ENCODE measurements at places on chromosomes 3 and 15. TPM values are rescaled to one million over a fixed set of nuclear protein-coding genes. Genes with fewer than 3 reads are reported as not detected.

DNA sequence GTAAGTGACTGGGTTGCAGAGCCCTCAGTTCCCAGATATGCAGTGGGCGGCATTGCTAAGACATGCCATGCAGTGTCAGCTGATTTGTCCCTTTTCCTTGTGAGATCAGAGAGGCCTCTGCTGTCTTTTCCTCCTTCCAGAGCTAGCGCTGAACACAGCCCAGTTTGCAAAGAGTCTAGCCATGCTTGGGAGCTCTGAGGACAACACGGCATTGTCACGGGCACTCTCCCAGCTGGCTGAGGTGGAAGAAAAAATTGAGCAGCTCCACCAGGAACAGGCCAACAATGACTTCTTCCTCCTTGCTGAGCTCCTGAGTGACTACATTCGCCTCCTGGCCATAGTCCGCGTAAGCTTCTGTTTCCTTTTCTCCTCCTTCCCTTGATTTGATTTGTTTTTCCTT lies 20.0 kb upstream of the SNX22 start:
- no peaks in the 10 kb centered on the region for H3K4me1 ChIP-seq
- no peak overlapping the region for H3K4me3 ChIP-seq
- H3K27ac ChIP-seq = no peak overlapping the region
- peaks cover 6% of the 10 kb centered on the region for H3K36me3 ChIP-seq
- no peak for DNase-seq
- H3K27me3 ChIP-seq = no peaks in the 10 kb centered on the region

B3GNT5 gene
- polyA plus RNA-seq = 12.5 TPM

GRCh38 chr3:98726084-98726483 lies 37.1 kb upstream of the ST3GAL6 start:
- no peak overlapping the region for H3K27ac ChIP-seq
- H3K4me1 ChIP-seq = no peaks in the 10 kb centered on the region

DNA sequence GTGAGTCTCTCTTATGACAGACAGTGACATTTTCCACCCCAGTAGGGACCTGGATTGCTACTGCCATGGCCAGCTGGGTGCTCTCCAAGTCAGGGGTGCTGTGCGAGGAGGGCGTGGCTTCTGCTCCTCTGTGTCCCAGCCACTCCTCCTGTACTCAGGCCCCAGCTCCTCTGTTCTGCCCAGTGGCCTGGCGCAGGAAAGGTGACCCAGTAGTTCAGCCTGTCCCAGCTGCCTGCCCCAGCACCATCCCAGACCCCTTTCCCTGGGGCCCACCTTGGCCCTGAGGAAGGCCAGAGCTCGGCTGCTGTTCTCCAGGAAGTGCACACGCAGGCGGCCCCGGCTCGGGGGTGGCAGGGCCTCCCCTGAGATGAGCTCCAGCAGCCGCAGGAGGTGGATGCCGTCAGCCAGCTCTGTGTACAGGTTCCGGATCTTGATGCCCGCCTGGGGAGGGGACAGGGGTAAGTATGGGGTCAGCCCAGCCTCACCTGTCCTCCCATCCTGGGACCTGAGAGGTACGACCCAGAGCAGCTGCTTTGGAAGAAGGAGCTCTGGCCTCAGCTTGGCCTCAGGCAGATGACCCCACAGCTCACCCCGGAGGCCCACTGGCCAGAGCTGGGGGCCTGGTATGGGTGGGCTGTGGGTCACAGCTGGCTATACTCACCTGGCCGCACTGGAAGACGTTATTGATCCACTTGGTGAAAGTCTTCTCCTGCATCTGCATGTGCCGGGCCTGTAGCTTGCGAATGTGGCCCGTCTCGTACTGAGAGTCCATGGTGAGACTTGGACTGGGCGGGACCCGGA lies 1.0 kb downstream of the SPTBN5 start:
- no peak overlapping the region for H3K4me3 ChIP-seq
- H3K36me3 ChIP-seq = no peaks in the 10 kb centered on the region
- DNase-seq = no peak
- no peaks in the 10 kb centered on the region for H3K4me1 ChIP-seq

- H3K27ac ChIP-seq = no peak overlapping the region
- H3K4me1 ChIP-seq = no peaks in the 10 kb centered on the region
- peak overlapping the region; percentile 68 for H3K4me3 ChIP-seq
Observed at GRCh38 chr3:171459137-171459941, 866 bp downstream of the TNIK start.

- no peaks in the 10 kb centered on the region for H3K27me3 ChIP-seq
- no peaks in the 10 kb centered on the region for H3K36me3 ChIP-seq
- no peaks in the 10 kb centered on the region for H3K4me1 ChIP-seq
- H3K27ac ChIP-seq = no peak overlapping the region
Observed at GRCh38 chr3:46408853-46409252, 1.8 kb downstream of the CCRL2 start.

GRCh38 chr3:24197809-24198208 lies 252.7 kb downstream of the NR1D2 start:
- DNase-seq = no peak
- no peak overlapping the region for H3K27ac ChIP-seq
- no peaks in the 10 kb centered on the region for H3K36me3 ChIP-seq
- peaks cover 7% of the 10 kb centered on the region for H3K4me1 ChIP-seq
- H3K4me3 ChIP-seq = no peak overlapping the region

DNA sequence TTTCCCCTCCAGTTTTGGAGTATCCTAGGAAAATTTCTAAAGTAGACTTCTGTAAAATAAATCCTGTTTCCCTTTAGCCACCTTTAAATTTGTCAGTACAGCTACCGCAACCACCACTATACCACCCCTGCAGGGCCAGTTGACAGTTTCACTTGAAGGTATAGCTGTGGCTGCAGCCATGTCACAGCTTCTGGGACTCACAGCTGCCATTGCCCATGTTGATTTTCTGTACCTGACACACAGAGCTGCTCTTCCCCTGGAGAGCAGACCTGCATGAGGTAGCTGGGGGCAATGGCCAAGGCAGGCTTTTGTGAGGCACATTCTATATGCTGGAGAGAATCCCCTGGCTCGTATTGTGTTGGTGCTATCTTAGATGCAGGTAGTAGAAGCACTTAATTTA lies 345.4 kb downstream of the LRTM1 start:
- H3K27me3 ChIP-seq = no peaks in the 10 kb centered on the region
- no peak for DNase-seq

DNA sequence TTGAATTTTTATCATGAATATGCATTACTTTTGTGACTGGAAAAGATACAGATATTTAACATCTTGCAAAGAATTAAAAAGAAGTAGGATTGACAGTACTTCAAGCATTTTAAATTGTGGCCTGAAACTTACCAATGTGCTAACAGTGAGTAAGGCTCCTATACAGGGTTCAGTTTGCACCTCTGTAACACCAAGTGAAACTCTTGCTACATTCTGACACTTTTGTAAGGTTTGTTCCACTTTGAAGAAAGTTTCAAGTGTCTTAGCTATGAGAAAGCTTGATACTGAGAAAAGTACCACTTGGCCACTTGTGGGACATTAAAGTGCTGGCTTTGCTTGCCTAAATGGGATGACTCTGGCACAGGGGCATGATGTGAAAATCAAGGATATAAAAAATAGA lies 289.2 kb downstream of the CTNNB1 start:
- H3K4me1 ChIP-seq = no peaks in the 10 kb centered on the region
- H3K4me3 ChIP-seq = no peak overlapping the region
- DNase-seq = no peak
- no peaks in the 10 kb centered on the region for H3K36me3 ChIP-seq
- no peak overlapping the region for H3K27ac ChIP-seq

GRCh38 chr3:45496555-45496954 lies 98.0 kb upstream of the LIMD1 start:
- H3K27me3 ChIP-seq = no peaks in the 10 kb centered on the region
- no peak for DNase-seq
- H3K4me1 ChIP-seq = peaks cover 6% of the 10 kb centered on the region

- no peak for DNase-seq
- no peaks in the 10 kb centered on the region for H3K36me3 ChIP-seq
- no peak overlapping the region for H3K27ac ChIP-seq
- no peak overlapping the region for H3K4me3 ChIP-seq
Observed at GRCh38 chr15:71458089-71458660, 342.9 kb downstream of the THSD4 start.

GRCh38 chr3:73950865-73951558 lies 326.3 kb upstream of the PDZRN3 start:
- DNase-seq = no peak
- H3K4me3 ChIP-seq = no peak overlapping the region
- no peaks in the 10 kb centered on the region for H3K27me3 ChIP-seq

DNA sequence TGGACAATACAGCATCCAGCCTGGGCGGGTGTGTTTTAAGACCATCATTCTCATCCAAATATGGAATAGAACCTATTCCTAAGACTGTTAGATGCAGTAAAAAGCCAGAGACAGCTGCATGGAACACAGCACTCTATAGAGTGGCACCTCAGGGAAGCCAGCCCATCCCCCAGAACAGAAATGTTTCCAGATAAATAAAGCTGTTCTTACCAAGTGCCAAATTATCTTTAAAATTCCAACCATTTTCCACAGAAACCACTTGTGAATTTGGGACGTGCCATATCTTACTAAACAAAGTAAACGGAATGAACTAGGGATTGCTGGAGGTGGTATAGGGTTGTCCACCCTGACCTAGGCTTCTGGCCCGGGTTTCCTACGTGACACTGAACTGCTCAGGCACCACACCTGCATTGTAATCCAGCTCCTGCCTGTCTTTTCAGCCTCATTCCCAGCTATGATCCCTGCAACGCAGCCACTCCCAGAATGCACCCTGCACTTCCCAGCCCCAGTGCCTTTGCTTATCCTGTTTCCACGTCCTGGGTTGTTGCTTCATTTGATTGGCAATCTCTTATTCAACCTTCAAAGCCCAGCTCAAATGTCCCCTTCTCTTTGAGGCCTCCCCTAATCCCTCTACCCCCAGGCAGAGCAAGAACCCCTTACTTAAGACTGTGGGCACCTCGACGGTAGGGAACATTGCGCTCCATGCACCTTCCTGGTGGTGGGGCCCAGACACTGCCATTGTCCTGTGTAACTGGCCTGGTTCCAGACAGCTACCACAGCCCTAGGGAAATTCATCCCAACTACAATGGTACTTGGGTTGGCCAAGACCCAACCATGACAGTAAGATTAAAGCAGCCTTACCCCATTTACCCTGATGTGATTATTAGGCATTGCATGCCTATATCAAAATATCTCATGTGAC lies 100.2 kb downstream of the IQSEC1 start:
- no peak overlapping the region for H3K4me3 ChIP-seq
- H3K27me3 ChIP-seq = no peaks in the 10 kb centered on the region
- H3K4me1 ChIP-seq = no peaks in the 10 kb centered on the region
- DNase-seq = no peak

DNA sequence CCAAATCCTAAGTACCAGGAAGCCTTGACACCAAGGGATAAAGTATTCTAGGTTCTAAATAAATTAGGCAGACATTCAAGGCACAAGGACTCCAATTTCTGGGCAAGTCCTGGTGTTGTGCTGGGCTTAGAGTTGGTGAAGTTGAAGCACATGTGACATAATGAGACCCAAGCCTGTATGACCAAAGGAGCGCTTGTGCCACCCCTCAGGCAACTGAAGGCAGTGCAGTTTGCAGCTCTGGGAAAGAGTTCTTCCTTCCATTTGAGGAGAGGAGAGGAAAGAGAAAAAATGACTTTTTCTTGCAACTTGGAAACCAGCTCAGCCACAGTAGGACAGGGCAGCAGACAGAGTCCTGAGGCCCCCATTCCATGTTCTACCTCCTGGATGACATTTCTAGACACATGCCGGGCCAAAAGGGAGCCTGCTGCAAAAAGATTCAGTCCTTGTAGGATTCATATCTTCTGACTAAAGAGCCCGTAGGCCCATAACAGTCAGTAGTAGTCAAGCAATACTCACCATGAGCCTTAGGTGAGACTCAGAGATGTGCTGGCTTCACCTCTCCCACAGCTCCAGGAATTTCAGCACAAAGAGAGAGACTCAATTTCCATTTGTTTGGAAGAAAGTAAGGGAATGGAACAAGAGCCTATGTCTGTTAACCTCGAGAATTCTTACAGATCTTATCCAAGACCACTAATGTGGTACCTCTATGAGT lies 588.8 kb upstream of the BCHE start:
- H3K4me1 ChIP-seq = no peaks in the 10 kb centered on the region
- no peak for DNase-seq
- H3K4me3 ChIP-seq = no peak overlapping the region
- H3K27ac ChIP-seq = no peak overlapping the region
- no peaks in the 10 kb centered on the region for H3K36me3 ChIP-seq

LTK gene
- 0.38 TPM for polyA plus RNA-seq

DNA sequence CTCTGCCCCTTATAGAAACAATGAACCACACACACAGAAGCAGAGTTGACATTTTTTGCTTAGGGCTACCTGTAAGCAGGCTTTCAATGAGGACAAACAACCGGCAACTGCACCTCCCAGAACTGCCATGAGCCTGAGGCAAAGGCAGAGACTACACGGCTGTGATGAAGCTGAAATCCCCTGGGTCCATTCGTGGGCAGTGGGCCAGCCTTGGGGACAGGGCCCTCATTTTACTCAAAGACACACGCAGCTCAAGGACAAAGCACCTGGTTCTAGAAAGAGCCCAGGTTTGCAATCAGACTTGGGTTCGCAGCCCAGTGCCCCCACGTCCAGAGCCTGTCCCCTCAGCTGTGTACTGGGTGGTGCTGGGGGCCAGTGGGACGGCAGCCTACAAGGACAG lies 17.9 kb downstream of the FAM174B start:
- H3K27ac ChIP-seq = no peak overlapping the region
- H3K4me1 ChIP-seq = no peaks in the 10 kb centered on the region
- no peak overlapping the region for H3K4me3 ChIP-seq
- H3K27me3 ChIP-seq = no peaks in the 10 kb centered on the region
- DNase-seq = no peak

GRCh38 chr3:132232231-132232792 lies 84.9 kb upstream of the ACP3 start:
- DNase-seq = no peak
- peaks cover 2% of the 10 kb centered on the region for H3K4me1 ChIP-seq
- no peaks in the 10 kb centered on the region for H3K36me3 ChIP-seq
- no peaks in the 10 kb centered on the region for H3K27me3 ChIP-seq
- no peak overlapping the region for H3K27ac ChIP-seq

Measured in aorta (tissue), 5 donors.